ENCODE measurements at places on chromosomes 3 and 15. TPM values are rescaled to one million over a fixed set of nuclear protein-coding genes. Genes with fewer than 3 reads are reported as not detected.

Gene GPR62
- total RNA-seq = 0.21 TPM

- peak; percentile 28 for DNase-seq
These were observed 126.5 kb downstream of the FMN1 start for GRCh38 chr15:33068007-33068481.

DNA sequence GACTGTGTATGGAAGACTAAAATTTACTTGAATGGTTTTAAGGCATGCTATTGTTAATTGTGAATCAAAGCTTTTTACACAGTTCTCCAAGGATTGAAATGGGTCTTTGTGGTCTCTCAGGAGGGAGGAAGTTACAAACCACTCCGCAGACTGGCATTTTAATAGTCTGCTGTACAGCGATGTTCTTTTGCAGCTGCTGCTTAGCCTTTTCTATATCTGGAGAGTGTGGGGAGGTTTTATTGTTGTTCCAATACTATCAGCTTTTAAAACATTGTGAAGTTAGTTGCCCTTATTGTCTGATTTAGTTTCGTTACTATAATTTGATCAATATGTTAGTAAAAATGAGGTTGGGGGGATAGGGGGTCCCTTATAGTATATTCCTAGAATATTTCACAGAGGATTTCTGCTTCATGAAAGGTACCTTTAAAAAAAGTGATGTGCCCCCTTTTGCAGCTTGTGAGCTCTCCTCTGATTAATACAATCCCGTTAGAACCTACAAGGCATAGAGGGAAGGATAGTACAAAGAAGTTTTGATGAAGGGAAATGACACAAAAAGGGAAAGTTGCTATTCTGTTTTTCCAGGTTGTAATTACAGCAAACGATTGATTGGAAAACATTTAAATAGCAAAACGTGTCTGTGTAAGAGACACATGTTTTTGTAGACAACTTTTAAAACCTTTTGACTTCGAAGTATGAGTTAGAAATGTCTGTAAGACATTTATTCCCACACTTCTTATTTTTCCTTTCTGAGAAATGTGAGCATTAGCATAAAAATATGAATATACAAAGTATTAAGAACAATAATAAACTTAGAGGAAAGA is 158.3 kb upstream of the CGNL1 start:
- DNase-seq = peak; percentile 71

Gene CFAP20DC
- total RNA-seq = 14.0 TPM

Gene IGSF10
- 0.15 TPM for total RNA-seq

Gene C2CD4A
- not detected for total RNA-seq

DNA sequence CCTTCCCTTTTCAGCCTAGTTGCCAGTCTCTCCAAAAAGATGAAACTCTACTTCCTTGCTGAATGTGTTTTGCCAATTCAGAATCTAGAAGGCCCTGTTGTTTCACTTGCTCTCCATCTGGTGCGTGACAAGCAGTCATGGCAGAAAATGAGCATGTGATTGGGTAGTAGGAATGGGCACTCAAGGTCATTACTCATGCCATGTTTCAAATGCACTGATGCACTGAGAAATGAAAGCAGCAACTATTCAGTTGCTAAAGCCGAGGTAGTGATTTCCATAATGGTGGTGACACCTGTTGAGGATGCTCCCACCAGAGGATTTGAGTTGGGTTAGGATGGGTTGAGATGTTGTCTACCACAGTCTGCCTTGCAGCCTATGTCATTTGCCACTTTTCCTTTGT is 12.7 kb downstream of the ZBTB38 start:
- DNase-seq = no peak

DNA sequence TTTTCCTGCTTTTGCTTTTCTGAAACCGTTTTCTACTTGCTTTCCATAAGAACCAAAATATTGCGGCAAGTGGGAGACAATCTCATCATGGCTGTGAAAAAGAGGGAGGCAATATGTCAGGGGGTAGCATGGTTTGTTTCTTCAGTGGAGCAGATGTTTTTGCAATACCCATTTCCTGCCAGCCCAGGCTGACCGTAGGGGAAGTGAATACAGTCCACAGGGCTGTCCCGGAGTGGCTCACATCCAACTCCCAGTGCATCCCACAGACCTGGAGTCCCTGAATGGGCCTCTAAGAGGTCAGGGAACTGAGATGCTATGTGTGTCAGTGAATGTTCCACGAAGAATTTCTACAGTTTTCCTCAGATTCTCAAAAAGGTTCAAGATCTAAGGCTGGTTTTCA is 69.6 kb downstream of the EPHB1 start:
- no peak for DNase-seq

DNA sequence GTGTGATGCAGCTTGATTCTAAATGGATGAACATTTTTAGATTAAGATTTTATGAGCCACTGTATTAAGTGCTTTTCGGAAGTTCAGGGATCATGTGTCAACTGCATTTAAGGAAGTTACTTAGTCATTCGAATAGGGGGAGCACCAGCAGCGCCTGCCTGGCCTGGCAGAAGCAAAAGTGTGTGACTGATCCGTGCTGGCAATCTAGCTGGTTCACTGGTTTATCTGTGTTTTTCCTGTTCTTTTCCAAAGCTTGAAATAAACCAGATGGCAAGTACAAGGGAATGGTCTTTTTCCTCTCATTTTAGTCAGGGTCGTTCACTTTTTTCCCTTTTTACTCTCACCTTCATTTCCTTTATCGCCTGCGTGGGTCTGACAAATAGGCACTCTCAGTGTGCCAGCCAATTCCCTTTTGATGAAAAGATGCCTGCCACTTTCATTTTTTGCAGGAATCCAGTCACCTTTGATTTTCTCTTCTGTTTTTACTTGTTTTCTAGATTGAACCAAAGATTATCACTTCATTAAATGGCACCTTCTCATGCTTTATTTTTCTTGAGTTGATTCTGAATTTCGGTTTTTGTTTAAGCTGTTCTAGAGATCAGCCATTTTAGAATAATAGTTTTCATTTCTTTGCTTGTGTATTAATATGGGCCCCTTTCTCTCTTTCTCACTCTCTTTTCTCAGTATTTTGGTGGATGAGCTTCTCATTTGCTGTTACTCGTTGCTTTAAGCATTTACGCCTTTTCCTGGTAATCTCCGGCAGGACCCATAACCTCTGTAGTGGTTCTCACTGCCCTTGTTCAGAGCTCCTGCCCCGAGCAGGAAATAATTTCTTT is 2.8 kb downstream of the ABHD2 start:
- DNase-seq = no peak

GRCh38 chr3:14770591-14770990 is 48.2 kb upstream of the FGD5 start:
- DNase-seq = no peak

DNA sequence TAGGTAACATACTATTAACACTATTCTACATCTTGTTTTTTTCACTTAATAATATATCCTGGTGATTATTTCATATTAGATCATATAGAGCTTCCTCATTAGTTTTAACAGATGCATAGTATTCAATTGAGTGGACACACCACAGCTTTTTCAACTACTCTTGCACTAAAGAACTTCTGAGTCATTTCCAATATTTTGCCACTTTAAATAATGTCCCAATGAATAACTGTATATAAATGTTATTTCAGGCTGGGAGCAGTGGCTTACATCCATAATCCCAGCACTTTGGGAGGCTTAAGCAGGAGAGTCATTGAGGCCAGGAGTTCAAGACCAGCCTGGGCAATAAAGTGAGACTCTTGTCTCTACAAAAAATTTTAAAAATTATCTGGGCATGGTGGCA is 26.9 kb downstream of the MAP1A start:
- DNase-seq = no peak

Gene ALPK3
- 9.5 TPM for total RNA-seq

Gene CACNA1D
- total RNA-seq = 0.25 TPM

DNA sequence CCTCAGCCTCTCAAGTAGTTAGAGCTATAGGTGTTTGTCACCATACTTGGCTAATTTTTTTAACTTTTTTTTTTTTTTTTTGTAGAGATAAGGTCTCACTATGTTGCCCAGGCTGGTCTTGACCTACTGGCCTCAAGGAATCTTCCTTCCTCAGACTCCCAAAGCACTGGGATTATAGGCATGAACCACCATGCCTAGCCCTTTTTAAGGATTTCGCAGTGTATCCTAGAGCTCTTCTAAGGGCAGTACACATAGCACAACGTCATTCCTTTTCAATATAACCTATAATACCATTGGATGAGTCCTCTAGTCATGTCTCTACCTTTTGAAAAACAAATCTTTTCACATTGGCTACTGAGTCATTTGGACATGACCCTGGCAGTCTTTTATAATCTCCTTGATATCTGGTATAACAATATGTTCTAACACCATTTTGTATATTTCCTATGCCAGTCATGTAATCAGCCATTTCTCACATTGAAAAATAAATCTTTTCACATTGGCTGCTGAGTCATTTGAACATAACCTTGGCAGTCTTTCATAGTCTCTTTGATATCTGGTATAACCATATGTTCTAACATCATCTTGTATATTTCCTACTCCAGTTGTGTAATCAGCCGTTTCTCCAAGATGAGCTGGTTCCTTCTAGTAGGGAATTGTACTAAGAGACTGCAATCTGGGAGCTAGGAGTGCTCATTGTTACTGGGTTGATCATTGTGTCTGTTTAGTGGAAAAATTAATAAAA is 944.7 kb downstream of the MCTP2 start:
- no peak for DNase-seq

Gene FOXL2NB
- total RNA-seq = 0.09 TPM

DNA sequence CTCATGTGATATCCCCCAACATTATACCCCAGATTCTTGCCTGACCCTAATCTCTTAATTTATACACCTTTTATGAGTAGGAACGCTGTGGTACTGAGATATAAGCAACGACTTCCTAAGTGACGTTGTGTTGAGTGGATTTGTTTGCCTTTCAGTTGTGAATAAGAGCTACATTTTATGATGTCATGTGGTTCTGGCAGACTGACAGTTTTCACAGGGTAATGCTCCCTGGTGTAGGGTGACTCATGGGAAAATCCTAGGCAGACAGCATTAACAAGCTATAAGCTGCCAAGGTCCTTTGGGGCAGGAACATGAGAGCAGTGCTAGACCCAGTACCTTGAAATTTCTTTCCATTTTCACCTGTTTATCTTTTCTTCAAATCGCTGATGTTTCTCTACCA is 11.2 kb downstream of the C3orf52 start:
- DNase-seq = no peak

Gene LRRIQ4
- not detected for total RNA-seq

DNA sequence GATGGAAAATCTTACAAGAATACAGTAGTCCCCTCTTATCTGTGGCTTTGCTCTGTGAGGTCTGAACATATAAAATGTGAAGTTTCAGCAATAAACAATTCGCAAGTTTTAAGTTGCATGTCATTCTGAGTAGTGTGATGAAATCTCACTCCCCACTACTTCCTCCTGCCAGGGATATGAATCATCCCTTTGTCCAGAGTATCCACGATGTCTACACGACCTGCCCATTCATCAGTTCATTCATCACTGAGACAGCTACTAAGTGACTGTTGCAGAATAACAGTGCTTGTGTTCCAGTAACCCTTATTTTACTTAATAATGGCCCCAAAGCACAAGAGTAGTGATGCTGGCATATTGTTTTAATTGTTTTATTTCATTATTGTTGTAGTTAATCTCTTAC is 489.2 kb upstream of the UBE2E2 start:
- DNase-seq = no peak
